ENCODE measurements at places on chromosomes 3 and 15.
A peak's percentile ranks its signal among the peaks of the same experiment; 100 is the strongest.

GRCh38 chr3:13483988-13484695 lies 4.0 kb downstream of the HDAC11 start:
- DNase-seq: no peak

DNA sequence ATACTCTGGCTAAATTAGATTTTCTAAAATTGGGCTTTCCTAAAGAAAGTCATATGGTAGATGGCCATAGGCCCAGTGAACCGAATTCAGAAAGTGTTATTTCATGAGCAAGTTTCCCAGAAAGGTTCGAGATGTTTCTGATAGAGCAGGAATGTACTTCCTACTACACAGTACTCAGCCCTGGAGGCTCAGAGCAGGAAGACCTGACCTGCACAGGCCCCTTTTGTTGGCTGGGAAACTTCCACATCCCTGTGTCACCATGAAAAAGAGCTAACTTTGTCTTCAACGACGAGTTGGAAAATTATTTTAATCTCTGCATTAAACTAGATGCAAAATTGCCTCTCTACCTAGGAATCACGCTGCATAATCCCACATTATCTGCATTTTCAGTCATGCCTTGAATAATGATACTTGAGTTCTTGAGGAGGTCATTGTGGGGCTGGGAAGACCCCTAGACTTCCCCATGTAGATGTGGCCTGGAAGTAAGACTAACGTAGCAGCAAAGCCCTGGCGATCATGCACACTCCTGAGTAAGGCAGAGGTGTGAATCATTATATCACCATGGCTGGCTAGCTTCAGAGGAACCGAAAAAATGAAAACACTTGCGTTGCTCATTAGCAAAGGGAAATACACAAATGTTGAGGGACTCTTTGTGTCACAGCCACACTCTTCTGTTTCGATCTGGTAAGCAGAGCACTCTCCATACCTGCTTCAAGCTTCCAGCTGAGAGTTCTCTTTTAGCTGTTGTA lies 47.1 kb downstream of the CMTM7 start:
- DNase-seq: no peak

- DNase-seq: no peak
Measured at GRCh38 chr3:150005243-150006112, 34.8 kb upstream of the PFN2 start.

GRCh38 chr3:12663936-12664908 lies at the start of gene RAF1:
RAF1 (minus strand) TSS chr3:12664117; CDS start chr3:12618721, 45,396 bp downstream.
- DNase-seq: peak; percentile 98

DNA sequence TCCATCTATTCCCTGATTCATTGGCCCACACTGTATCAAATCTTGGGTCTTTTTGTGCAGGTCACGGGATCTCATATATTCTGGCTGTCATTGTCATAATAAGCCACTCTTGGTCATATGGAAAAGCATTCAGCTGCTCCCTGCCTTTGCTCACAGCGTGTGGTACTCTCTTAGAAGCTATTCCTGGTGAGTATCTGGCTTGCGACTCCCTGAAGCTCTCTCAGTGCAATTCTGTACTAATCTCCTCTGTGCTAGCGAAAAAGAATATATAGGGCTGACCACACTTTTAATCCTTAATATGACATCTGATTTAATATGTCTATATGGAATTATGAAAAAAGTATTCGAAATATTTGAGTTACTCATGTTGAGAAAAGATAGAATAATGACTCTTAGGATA lies 440.8 kb upstream of the GBE1 start:
- no peak for DNase-seq

- DNase-seq: no peak
Measured at GRCh38 chr15:38651328-38652038, 86.9 kb upstream of the RASGRP1 start.
